Hematopoietic multipotent progenitor cell treated with erythropoietin and hydrocortisone succinate and interleukin-3 and kit ligand, for 8 days (in vitro differentiated cells): ENCODE measurements at places on chromosomes 1 and 21.

DNA sequence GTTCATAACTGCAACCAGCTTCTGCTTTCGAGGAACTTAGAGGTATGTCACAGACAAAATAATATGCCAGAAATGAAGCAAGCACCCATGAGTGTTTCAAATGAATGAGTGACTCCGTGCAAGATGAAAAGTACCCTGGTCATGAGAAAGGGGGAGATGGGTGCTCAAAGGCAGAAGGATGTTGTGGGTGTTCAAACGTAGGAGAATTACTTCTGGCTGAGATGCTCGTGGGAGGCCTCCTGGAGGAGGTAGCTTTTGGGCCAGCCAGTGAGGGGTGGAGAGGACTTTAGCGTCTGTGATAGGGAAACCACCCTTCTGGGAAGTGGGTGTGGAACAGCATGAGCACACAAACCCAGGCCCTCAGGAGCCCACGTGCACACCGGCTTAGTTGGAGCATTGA lies 113.8 kb downstream of the SYF2 start:
- no peak for DNase-seq

GRCh38 chr1:51320967-51321923 lies 9.1 kb downstream of the TTC39A start:
- peak; percentile 27 for DNase-seq

DNA sequence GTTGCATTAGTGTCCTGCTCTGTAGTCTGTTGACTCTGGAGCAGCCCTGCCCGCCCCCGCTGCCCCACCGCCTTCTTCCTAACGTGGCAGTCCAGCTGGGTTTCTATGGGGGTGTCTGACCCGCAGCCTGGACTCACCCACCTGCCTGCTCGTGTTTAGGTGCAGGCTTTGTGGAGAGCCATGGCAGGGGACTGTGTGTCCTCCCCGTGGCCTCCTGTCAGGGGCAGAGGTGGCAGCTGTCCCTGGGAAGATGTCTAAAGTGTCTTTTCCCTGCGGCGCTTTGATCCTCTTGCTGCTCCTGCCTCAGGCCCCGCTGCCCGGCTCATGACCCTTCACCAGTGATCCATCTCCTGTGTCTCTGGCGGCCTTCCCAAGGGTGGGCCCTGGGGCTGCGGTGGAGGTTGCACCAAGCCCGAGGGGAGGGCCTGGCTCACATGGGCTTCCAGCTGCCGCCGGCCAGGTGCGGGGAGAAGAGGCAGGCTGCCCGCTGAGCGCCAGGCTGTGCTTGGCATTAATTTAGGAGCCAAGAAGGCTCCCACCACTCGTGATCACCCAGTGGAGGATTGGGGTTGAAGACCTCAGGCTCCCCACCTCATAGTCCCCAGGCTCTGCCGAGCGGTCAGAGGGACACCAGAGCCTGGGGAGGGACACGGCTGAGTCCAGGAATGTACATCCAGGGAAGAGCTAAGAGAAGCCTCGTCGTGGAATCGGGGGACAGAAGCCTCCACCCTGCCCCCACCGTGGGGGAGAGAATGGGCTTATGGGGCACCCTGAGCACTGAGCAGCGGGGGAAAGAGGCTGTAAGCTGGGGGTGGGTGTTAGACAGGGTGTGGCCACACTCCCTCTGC lies 44.1 kb downstream of the COL18A1 start:
- DNase-seq, result no peak

- DNase-seq, result no peak
These were observed 208.1 kb downstream of the PRDM2 start for GRCh38 chr1:13908128-13908527.

DNA sequence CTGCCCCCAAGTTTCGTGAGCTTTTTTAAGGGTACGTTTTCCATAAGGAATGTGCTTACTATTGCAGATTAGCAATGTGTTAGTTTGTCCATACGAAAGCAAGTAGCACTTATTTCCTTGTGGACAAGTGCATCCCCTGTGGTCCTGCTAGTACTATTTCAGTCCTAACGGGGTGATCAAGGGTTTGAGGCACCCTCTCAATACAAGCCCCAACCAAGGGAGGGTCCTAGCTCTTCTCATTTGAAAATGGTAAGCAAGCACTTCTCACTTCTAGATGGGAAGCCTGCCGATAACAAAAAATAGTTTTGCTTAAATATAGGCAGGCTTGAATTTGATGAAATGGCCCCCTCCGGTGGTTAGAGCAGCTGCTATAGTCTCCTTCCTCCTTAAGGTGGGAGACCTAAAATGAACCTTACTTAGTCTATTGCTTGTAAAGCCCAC lies 64.0 kb upstream of the HMCN1 start:
- DNase-seq, result peak; percentile 28
